Mesothelial cell of epicardium (in vitro differentiated cells): ENCODE measurements at places on chromosomes 2 and 18. TPM values are rescaled to one million over a fixed set of nuclear protein-coding genes. Genes with fewer than 3 reads are reported as not detected.

DNA sequence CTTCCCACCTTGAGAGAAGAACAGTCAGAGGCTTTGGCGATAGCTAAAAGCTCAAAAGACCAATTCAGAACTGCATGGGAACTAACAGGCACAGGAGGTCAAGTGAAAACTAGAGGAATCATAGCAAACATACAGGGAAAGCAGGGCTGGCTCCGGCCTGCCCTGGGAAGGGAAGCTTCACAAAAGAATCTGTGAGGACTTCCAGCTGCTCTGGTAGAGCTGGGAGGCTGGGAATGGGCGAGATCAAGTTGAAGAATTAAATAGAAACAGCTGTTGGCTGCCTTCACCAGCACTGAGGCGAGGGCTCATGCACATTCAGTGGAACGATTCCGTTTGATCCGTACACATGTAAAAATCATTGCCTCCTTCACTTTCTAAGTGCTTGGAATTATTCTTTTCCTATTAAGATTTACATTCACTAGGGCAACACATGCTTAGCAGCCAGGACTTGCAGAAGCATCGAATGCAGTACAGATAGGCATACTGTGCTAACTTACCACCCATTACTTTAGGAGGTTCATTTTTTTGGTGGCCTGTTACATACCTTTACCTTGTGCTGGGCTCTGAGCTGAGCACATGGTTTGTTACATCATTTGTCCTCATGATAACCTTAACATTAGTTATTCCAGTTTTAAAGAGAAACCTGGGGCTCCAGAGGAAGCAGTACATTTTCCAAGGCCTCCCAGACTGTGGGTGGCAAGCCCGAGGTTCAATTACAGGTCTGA lies 125.4 kb upstream of the RNF152 start:
- H3K4me1 ChIP-seq: peaks cover 27% of the 10 kb centered on the region
- peak overlapping the region; percentile 91 for H3K27ac ChIP-seq
- H3K4me3 ChIP-seq: no peak overlapping the region
- no peaks in the 10 kb centered on the region for H3K27me3 ChIP-seq
- H3K36me3 ChIP-seq: no peaks in the 10 kb centered on the region

DNA sequence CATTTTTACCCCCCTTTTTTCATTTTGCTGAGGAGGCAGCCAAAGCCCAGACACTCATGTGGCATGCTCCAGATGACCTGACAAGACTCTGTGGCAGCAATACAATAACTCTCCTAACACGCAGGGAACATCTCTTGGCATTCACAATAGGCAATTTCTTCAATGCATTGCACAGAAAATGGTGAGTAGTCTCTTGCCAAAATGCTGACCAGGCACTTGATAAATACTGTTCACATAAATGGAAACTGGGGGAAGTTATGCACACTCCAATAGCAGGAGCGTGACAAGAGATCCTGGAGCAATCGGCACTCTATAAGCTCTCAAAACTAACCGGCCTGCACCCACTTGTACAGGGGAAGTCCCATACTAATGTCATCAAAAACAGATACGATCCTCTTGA lies 66.3 kb downstream of the NBAS start:
- H3K27me3 ChIP-seq: no peaks in the 10 kb centered on the region
- peaks cover 10% of the 10 kb centered on the region for H3K4me1 ChIP-seq
- DNase-seq: no peak
- H3K27ac ChIP-seq: no peak overlapping the region
- H3K36me3 ChIP-seq: peaks cover 23% of the 10 kb centered on the region
- H3K4me3 ChIP-seq: no peak overlapping the region

GRCh38 chr2:55161295-55162210 lies 70.5 kb downstream of the CLHC1 start:
- peaks cover 39% of the 10 kb centered on the region for H3K4me1 ChIP-seq
- no peaks in the 10 kb centered on the region for H3K27me3 ChIP-seq
- no peak overlapping the region for H3K27ac ChIP-seq

GRCh38 chr2:241256168-241256545 lies 59.3 kb downstream of the HDLBP start:
- no peaks in the 10 kb centered on the region for H3K27me3 ChIP-seq
- H3K27ac ChIP-seq: no peak overlapping the region
- H3K36me3 ChIP-seq: peaks cover 51% of the 10 kb centered on the region
- H3K4me1 ChIP-seq: no peaks in the 10 kb centered on the region

DNA sequence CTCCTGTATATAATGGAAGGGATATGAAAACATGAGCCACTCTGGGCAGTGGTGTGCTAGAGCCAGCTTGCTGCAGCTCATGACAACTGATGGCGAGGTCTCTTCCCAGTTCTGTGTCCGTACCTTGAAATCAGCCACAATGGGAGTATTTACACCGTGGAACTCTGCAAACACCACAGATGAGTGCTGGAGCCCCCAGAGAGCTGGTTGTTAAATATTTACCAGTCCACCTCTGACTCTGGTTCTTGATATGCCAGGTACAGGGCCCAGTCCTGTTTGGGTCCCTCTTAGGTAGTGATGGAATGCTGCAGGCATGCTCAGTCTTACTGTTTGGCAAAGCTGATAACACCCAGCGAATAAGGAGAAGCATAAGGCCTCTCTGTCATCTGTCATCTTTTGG lies 116.1 kb upstream of the GLI2 start:
- no peaks in the 10 kb centered on the region for H3K36me3 ChIP-seq
- no peak for DNase-seq
- H3K4me3 ChIP-seq: no peak overlapping the region

Gene PCARE
- 0.07 to 0.22 TPM (median 0.09 TPM) in 3 replicates for total RNA-seq

Gene MCFD2
- 78.0 to 82.0 TPM (median 81.9 TPM) in 3 replicates for total RNA-seq
